ENCODE measurements at places on chromosomes 12 and 14.

- no peak for DNase-seq
Observed at GRCh38 chr14:66076176-66076575, 410.0 kb upstream of the CCDC196 start.

DNA sequence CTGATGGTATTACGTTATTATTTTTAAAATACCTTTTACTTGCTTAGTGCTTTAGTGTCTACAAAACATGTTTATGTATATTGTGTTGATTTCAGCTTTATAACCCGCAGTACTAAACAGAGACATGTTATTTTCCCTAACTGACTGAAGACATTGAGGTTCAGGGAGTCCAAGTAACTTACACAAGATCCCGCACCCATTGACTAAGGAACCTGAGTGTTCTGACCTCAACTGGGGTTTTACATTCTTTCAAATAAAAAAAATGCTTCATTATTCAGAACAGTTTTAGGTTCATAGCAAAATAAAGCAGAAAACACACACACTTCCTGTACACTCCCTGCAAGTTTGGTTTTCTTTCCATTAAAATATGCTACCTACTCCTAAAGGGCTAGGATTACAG is 60.4 kb upstream of the METAP2 start:
- DNase-seq = no peak

DNA sequence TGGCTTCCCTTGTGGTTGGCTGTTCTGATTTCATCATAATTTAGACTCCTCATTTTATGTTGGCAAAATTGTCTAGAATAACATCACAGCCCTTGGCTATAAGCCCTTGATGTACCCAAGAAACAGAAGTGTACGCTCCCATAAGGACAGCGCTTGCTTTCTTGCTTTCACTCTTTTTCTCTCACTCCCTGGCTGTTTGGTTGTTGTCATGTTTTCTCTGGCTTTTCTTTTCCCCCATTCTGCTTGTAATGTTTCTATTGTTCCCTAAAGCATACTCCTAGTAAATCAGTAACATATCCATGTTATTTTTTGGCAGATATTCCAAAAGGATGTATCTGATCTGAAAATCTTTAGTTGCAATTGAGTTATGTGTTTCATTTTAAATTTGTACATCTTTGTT is 530.5 kb downstream of the NOVA1 start:
- DNase-seq = no peak

DNA sequence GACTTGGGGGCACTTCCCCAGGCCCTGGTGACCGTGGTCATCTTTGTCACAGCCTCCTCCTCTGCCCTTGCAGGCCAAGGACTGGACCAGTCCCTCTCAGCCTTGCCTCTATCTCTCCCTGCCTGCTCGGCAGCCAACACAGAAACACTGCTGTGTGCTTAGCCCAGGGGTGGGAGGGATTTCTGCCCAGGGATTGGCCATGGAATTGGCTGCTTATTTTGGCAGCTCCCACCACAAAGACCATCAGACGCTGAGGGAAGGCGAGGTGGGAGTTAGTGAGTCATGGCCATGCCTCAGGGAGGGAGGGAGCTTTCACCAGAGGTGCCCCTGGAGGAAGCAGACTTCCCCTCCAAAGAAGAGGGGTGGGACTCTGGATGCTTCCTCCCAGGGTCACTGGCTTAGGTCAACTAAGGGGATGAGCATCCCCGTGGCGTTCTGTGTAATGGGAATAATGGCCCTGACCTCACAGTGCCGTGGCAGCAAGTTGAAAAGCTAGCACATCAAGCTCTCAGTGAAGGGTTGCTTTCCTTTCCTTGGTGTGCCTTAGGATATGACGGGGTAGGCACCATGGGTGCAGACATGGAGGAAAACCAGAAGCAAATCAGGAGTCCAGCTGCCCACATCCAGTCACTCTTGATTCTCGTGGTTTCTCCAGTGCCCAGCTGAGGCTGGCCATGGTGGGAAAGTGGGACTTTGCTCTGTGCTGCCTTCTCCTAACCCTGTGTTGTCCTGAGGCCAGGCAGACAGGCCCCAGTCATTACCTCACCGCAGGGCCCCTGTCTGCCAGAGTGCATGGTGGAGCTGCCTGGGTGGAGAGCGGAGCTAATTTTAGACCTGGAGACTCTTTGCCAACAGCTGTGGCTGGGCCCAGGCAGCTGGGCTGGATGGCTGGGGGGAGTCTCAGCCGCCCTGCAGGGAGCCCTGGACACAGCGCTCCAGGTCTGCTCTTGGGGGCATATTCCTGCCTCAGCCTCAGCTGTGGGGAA is 21.4 kb downstream of the B4GALNT3 start:
- no peak for DNase-seq

DNA sequence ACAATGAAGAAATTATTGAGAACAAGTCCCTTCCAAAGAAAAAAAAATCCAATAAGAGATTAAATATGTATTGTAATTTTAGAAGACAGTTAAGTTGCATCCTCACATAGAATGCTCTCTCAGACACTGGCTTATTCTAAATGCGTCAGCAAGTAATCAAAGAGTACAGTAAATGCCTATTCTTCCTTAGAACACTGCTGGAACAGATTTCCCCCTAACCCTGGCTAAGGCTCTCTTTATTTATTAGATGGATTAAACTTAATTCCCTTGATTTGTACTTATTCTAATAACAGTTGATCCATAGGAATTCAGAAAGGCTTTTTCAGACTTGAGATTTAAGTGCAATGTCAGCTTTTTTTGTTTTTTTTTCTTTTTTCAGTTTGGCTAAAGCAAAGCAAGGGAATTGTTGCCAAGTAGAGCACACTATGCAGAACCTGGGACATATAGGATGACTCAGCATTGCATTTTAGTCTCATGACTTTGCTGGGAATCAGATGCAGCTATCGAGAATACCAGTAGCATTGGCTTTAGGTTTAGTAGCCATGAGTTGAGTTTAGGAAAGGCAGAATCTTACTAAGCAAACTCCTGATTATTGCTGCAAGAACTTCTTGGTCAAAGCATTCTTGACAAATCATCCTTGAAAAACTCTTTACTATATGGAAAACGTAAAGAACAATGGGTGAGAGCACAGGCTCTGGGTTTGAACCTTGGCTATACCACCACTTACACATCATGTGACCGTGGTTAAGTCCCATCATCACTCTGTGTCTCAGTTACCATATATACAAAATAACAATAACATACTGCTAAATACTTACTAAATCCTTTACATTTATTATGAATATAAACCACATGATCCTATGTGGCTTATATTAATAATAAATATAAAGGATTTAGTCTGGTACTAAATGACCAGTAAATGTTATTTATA is 26.7 kb downstream of the MED21 start:
- DNase-seq = no peak

GRCh38 chr12:24905431-24905830 is 43.5 kb downstream of the BCAT1 start:
- DNase-seq = no peak

- no peak for DNase-seq
Observed at GRCh38 chr12:48764521-48764920, 24.4 kb downstream of the ADCY6 start.

GRCh38 chr14:93102141-93102540 is 13.6 kb downstream of the ITPK1 start:
- DNase-seq = no peak

Measured in cortex of kidney (tissue), 1 donor.